ENCODE measurements at places on chromosomes 5 and 9.
A peak's percentile ranks its signal among the peaks of the same experiment; 100 is the strongest.

GRCh38 chr5:37871023-37871815, 31.4 kb upstream of the GDNF start:
- DNase-seq, result no peak

- DNase-seq, result peak; percentile 86
Observed at GRCh38 chr5:177005619-177006264, 837 bp downstream of the UIMC1 start.

- DNase-seq, result peak; percentile 21
Observed at GRCh38 chr9:37430841-37431597, 8.5 kb downstream of the GRHPR start.

GRCh38 chr5:165161204-165161603, 1655.8 kb downstream of the MAT2B start:
- DNase-seq, result no peak

DNA sequence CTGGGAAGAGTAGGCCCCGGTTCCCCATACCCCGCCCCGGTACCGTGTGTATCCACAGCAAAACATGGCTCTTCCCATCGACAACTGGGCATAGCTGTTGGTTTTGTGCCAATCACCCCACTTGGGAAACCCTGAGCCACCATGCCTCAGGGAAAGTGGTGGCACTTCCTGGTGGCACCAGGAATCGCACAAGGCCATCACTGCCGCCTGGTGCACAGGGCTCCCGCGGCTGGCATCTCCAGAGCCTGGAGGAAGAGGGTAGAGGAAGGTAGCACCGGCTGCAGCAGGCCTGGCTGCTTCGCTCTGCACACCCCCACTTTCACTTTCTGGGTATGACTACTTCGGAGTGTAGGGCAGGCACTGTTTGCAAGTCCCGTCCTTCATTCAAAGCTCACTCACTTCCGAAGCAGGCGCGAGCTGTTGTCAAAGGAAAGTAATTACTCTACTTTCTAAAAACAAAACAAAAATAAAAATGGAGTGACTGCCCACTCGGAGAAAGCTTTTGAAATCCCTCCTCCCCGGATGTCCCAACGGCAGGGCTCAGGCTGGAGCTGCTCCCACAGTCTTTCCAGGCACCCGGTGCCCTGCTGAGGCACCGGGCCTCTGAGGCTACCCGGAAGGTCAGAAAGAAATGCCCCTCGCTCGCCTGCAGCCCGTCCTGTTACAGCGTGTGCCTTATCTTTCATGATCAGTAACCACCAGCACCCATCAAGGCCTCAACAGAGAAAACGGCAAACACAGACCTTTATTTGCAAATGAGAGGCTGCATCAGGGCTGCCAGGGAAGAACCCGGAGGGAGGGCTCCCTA, 2.0 kb downstream of the BRD3 start:
- DNase-seq, result peak; percentile 82

GRCh38 chr9:12658531-12659209, 34.5 kb upstream of the TYRP1 start:
- DNase-seq, result no peak

DNA sequence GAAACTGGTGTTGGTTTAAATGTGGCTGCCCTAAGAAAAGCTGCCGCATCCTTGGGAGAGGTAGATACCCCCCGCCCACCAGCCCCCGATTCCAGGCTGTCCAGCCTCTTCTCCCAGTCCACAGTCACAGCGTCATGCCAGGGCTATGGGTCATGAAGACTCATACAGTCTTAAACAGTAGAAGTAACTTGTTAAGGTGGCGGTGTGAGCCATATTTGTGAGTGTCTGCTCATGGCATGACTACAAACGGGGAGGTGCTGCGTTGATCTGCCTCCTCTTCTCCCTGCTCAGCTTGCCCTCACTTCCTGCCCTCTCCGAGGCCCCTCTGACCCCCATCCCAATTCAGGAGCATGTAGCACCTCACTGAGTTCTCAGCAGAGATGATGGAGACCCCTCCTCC, 20.8 kb downstream of the FGD3 start:
- no peak for DNase-seq

DNA sequence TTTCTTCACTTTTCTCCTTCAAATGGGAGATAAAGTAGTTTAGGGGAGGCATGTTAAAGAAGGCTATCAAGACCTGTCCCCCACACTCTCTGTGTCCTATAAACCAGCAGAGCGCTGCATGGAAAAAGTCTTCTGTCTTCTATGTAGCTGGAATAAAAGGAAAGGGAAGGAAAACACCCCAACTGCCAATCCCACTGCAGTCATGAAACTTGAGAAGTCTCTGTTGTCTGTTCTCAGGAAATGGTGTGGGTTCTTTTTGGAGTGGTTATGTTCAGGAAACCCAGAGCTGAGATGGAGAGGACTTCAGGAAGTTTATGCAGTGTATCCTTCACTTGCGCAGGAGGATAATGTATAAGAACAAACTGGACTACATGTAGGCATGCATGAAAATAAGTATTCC, 274.3 kb downstream of the GAS1 start:
- no peak for DNase-seq

DNA sequence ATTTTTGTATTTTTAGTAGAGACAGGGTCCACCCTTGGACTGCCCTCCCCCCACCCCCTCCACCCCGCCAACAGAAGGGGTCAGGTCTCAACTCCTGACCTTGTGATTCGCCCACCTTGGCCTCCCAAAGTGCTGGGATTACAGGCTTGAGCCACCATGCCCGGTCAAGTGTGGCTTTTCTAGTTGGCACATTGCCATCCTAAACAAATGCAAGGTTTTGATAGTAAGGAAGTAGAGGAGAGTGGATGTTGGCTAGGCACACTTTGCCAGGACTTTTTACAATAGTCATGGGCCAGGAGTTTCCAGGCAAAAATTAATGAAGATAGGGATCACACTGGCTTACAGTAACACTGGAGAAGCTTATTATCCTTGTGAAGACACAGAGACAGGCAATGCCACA, 62.4 kb downstream of the GALNT12 start:
- no peak for DNase-seq

GRCh38 chr5:123882965-123883345, 371.0 kb downstream of the CSNK1G3 start:
- DNase-seq, result peak; percentile 27

DNA sequence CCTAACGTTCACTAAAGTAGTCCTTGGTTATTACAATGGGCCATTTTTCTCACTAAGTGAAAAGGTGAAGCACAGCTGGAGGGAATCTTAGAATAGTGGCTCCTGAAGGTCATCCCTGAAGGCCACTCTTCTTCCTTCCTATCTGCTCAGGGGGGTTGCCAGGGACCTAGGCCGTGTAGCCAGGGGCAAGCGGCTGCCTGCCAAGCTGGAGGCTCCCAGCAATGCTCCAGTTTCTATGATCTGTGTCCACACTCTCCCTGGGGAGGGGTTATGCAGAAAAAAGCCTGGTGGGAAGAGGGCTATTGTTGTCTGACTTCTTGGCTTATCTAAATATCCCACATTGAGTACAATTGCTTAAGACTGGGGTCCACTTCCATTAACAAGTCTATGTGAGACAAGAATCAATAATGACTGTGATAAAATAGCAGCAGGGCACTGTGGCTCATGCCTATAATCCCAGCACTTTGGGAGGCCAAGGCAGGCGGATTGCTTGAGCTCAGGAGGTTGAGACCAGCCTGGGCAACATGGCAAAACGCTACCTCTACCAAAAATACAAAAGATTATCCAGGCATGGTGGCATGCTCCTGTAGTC, 3.8 kb downstream of the NMRK1 start:
- DNase-seq, result no peak

- DNase-seq, result no peak
Observed at GRCh38 chr5:77627869-77628674, 10.4 kb downstream of the OTP start.

DNA sequence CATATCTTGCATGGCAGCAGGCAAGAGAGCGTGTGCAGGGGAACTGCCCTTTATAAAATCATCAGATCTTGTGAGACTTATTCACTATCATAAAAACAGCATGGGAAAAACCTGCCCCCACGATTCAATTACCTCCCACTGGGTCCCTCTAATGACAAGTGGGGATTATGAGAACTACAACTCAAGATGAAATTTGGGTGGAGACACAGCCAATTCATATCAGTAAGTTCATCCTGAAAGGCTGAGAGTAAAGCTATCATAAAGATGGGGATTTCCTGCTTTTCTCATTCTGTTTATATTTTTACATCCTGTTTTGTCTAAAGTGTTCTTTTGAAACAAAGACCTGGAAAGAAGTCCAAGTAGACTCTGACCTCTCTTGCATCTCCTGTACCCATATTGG, 28.9 kb upstream of the IL33 start:
- peak; percentile 25 for DNase-seq

- peak; percentile 54 for DNase-seq
Observed at GRCh38 chr9:111516061-111516465, 8.9 kb upstream of the ZNF483 start.

GRCh38 chr5:84715091-84715490, 330.4 kb upstream of the EDIL3 start:
- DNase-seq, result peak; percentile 44

DNA sequence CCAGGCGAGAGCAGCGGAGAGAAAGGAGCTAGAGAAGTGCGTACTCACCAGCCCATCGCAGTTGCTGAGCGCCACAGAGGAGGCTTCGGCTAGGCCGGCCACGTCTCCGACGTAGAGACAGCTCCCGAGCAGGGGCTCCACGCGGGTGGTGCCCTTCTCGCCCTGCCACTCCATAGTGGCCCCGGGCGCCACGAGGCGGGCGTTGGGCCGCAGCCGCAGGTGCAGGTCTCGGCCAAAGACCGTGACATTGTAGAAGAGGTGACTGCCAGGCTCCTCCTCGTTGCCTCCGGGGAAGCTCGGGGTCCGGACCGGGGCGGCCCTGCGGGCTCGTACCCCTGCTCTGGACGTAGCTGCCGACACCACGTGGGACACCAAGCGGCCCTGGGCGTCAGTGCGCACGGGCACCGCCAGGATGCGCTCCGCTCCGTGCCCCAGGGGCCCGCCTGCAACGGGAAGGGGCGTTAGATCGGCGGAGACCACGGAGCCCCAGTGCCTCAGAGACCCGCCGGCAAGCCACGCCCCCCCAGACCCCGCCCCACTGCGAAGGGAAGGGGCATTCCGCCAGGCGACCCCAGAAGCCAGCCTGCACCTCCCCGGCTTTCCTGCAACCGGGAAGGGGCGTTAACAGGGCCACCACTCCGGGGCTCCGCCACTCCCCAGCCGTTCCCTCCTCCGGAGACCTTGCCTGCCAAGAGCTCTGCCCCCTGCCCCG, 1.4 kb downstream of the ADAMTS2 start:
- DNase-seq, result peak; percentile 45

DNA sequence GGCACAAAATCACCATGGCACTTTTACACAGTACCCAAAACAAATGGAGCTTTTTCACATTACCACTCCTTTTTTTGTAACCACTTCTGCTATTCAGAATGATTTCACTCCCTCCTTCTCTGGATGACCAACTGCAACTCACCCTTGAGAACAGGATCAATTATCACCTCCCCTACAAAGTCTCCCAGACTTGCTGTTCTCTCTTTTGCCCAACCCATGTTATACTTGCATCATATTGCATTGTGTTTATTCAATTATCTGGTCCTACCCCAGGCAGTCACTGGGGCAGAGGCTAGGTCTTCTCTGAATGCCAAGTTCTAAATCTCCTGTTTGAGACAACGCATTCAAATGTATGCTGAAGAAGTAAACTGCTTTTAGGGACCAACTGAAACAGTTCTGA, 96.0 kb downstream of the GPR21 start:
- no peak for DNase-seq

DNA sequence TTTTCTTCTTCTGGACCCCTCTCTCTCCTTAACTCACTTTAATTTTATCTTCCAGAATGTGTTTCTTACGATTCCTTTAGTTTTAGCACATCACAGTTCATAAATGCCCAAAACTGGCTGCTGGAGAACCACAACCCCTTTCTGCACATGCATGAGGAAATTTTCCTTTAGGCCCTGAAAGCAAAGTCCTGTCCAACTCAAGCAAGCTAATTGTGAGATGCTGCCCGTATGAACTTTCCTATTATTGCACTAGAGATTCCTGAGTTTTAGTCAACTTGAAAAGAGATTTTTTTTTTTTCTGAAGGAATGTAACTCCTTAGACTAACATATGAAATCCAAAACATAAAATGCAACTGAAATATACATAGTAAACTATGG, 52.1 kb upstream of the DAB2 start:
- DNase-seq, result peak; percentile 17

All from iris pigment epithelial cell (primary cell).